Stimulated activated CD8-positive, alpha-beta memory T cell treated with anti-CD3 and anti-CD28 coated beads, Interleukin-12 subunit alpha, Interleukin-12 subunit beta, amount 100 ng/mL, for 4 hours (primary cell): ENCODE measurements at places on chromosomes 3 and 15.

GRCh38 chr15:31444844-31445243 is 118.2 kb downstream of the KLF13 start:
- no peak for DNase-seq

GRCh38 chr15:38560456-38560926 is 4.1 kb downstream of the RASGRP1 start:
- DNase-seq: no peak

GRCh38 chr15:69604072-69604411 is 151.4 kb downstream of the RPLP1 start:
- DNase-seq: no peak

GRCh38 chr3:69547461-69547880 is 161.6 kb upstream of the FRMD4B start:
- no peak for DNase-seq

DNA sequence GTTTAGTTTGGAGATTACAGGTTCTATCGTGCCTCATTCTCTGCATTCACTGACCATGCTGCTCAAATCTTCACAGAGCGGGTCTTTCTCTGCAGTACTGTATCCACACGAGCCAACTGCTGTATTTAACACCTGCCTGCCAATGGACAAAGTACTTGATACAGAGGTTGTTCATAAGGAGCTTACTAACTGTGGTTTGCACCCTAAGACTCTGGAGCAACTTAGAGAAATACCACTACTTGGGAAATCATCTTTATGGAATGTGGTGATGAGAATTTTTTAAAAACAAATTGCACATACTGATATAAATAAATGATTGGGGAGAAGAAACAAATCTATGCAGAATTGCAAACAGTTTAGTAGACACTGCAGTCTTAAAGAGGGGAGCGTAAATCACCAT is 90.0 kb downstream of the PPP2R3A start:
- DNase-seq: no peak

DNA sequence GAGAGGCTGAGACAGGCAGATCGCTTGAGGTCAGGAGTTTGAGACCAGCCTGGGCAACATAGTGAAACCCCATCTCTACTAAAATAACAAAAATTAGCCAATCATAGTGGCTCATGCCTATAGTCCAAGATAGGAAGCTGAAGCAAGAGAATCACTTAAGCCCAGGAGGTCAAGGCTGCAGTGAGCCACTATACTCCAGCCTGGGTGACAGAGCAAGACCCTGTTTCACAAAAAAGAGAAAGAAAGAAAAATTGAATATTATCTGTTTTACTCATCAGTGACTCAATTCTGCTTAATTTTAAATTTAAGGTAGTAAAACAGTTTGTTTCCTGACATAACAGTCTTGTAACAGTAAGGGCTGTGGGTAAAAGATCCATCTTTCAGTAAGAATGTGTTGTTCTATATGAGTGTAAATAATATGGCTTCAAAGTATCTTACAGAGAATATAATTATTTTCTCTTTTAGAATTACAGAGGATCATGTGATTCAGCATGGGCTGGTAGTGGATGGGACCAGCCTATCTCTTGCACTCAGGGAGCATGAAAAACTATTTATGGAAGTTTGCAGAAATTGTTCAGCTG is 85.8 kb downstream of the ATP11B start:
- no peak for DNase-seq

DNA sequence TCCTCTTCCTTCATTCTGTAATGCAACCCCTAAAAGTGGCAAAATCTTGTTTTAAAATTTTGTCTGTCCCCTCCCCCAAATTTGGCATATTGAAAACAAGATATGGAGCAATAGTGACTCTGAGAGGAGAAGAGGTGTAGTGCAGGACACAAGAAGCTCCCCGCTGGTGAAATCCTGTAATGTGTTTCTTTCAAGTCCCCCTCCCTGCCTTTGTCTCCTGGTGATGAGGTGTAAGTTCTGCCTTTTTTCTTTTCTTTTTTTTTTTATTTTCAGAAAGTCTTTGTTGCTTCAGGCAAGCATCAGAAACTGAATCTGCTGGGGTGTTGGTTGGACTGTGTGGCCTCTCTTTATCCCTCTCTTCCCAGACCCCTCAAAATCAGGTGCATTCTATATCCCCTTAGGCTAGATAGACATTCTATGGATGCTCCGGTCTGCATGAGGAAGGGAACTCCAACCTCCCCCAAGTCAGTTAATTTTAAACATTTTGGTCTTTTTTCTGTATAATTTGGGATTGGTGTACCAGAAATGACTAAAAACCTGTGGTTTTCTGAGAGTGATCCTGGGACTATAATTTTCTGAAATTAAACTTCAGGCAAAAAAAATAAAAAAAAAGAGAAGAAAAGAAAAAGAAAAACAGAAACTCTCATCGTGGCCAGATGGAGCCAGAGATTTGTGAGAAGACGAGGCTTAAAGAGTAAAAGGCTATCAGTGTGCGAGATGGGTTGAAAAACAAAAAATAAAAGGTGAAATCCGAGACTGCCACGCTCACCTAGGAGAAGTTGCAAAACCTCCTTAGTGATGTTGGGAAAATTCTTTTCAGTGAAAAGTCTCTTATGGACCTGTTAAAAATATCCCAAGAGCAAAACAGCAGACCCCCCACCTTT is 21.4 kb downstream of the ACKR2 start:
- DNase-seq: no peak

GRCh38 chr15:50148362-50148963 is 29.4 kb upstream of the ATP8B4 start:
- DNase-seq: no peak

DNA sequence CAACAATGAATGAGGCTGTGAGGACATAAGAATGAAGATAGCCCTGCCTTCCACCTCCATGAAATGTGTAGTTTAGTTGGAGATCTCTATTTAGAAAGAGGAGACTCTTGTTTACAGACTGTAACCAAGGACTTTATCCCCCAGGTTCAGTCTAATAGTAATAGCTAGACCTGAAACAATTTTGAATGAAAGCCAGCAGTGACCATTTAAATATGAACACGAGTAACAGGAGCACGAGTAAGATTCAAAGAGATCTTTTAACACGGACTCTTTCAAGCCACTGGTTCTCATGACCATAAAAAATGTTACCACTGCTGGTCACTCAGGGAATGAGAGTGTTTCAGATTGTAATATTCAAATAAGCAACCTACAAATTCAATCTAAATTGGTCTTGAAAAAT is 123.1 kb downstream of the FMN1 start:
- DNase-seq: no peak

- DNase-seq: no peak
Observed at GRCh38 chr3:42751609-42752008, 21.4 kb downstream of the CCDC13 start.

GRCh38 chr15:31079519-31079918 is 22.0 kb downstream of the TRPM1 start:
- no peak for DNase-seq

GRCh38 chr3:61008998-61009380 is 242.3 kb downstream of the FHIT start:
- DNase-seq: no peak

- no peak for DNase-seq
Observed at GRCh38 chr3:102415553-102415952, 19.3 kb upstream of the ZPLD1 start.

DNA sequence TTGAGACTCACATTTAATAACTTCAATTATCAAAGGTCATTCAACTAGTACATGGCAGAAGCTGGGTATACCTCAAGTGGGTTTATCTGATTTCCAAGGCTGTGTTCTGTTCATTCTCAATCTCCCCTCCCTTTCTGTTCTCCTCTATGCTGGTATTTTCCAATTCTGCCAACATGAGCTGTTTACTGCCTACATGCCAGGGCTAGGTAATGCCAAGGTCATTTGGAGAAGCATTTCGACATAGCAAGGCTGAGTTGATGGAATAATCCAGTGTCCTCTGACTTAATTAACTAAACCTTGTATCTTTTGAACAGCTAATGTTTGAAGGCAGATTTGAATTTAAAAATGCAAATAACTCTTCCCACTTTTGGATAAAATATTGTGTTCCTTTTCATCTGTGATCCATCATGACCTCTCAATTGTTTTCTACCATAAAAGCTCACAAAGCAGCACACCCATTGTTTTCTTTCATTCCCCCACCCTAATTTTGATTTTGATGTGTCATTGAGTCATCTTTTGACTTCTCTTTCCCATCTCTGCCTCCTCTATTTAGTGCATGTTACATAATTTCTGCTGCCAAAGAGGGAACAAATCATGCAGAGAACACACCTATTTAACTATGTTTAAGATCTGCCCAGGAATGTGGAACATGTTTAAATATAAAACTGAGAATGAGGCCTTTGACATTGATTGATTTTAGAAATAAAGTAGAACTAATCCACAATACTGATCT is 308.8 kb upstream of the NR2E3 start:
- DNase-seq: no peak

- no peak for DNase-seq
Observed at GRCh38 chr3:168996622-168997021, 666.9 kb downstream of the MECOM start.

DNA sequence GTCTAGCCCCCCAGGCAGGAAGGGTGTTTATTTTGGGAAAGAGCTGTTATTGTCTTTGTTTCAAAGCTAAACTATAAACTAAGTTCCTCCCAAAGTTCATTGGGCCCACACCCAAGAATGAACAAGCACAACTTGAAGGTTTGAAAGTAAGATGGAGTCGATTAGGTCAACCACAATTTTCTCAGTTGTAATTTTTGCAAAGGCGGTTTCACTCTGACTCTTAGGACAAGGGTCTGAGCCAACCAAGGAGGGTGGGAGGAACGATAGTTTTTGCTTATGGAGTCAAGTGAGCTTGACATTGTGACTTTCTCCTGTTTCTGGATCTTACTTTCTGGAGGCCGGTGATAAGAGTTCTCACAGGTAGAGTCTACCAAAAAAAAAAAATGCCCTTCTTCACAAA is 5.8 kb upstream of the ZNF770 start:
- no peak for DNase-seq

DNA sequence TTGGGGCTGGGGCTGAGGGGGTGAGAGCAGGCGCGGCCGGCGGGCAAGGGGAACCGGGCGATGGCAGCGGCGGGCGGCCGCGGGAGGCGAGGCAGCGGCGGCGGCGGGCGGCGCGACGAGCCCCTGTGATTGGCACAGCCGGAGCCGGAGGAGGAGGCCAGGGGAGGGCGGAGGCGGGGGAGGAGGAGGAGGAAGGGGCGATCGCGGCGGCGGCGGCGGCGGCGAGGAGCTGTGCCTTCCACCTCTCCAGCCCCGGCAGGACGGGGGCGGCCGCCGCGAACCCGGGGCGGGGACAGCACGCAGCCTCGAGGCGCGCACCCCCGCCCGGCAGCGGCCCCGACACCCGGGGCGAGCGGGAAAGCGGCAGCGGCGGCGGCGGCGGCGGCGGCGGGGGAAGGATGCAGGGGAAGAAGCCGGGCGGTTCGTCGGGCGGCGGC is at the start of gene SLCO3A1:
SLCO3A1 (plus strand) TSS at position 198 of the 437 bp plus-strand sequence.
- DNase-seq: peak; percentile 65

- no peak for DNase-seq
Observed at GRCh38 chr3:189555558-189555881, 75.7 kb upstream of the TP63 start.

GRCh38 chr3:72614394-72615074 is 233.7 kb downstream of the SHQ1 start:
- no peak for DNase-seq

- DNase-seq: no peak
Observed at GRCh38 chr3:177495566-177495965, 298.3 kb upstream of the TBL1XR1 start.

DNA sequence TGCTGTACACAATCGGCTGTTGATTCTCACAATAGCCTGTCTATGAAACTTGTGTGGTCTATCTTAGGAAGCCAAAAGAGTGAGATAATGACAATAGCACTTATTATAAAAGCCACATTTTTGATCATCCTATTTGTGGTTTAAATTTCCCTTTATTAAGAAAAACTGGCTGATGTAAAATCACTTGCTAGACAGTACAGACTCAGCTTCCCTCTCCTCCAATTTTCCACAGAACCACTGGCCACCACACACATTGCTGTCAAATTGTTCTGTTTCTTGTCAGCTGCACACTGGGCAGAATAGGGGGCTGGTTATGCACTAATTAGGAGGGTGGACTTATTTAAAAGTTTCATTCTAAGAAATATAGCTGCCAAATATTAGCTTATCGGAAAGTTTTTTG is 425.9 kb downstream of the EPHA3 start:
- no peak for DNase-seq

DNA sequence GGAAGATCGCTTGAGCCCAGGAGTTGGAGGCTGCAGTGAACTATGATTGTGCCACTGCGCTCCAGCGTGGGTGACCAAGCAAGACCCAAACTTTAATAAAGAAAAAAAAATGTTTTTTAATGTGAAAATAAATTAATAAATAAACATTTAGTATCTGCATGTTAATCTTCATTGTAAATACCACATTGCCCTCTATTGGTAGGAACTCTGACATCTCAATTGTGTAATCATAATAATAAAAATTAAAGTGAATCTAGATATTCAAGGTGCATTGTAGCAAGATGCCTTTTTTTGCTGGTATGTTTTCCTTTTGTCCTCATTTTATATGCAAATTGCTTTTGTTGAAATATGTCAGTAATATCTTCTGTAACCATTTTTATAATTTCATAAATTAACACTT is 95.0 kb upstream of the LIMD1 start:
- no peak for DNase-seq

DNA sequence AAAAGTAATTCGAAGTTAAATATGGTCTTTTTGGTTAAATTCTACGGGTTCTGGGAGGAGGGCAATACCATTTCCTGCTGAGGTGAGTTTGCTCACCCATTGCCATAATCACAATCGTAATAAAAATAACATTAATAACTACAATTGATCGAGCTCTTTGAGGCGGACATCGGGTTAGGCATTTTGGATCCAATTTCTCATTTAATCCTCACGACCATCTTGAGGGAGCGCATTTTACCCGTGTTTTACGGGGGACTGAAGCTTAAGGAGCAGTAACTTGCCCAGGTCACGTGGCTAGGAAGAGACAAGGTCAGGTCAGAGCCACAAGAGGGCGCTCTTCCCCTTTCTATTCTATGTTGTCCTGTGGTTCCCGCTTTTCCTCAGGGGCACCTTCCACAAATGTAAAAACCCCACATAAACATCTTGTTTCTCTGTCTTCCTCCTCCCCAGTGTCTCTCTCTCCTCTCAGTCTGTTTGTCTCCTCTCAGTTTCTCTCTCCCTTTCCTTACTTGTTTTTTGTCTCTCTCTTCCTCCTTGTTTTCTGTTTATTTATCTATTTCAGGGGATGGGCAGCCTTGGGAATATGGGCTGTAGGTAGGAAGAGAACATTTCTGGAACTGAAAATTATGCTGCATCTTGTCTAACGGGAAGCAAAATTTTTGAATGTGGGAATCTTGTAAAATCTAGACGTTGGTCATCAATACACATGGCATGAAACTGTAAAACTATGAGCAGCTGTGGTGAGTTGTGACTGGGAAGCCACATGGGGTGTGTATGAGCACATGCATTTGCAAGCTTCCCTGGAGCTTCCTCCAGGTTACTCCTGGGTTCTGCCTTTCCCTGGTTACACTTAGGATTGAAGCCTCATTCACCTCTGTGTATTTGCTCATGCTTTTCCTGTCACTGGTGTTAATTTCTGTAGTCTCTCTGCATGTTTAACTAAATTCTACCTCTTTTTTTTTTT is 71.0 kb downstream of the SQOR start:
- peak; percentile 28 for DNase-seq

GRCh38 chr15:61126811-61127210 is 102.3 kb downstream of the RORA start:
- DNase-seq: no peak
